T-cell (primary cell): ENCODE measurements at places on chromosomes 7 and 10.

- DNase-seq, result peak; percentile 5
Observed at GRCh38 chr7:151453326-151453791, 13.4 kb upstream of the CRYGN start.

DNA sequence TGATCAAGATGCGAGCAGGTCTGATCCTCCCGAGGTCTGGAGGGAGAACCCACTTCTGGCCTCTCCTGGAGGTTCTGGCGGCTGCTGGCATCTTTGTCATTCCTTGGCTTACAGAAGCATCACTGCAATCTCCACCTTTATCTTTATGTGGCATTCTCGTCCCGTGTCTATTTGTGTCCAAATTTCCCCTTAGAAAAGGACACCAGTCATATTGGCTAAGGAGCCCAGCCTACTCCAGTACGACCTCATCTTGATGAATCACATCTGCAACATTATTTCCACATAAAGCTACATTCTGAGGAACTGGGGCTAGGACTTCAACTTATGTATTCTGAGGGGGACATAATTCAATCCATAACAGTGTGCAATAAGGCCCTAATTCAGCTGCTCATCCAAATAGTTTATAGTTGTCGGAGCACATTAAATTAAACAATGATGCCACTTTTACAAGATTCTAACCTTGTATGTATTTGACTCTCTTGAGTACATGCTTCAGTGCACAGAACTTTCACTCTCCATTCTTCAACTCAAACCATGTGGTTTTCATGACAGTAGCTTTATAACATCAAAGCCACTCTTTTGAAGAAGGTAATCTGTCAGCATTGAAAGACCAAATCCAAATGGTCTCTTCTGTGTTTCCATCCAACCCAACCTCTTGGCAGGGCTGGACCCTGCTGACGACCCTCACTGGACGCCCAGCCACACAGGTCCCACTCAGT lies 86.2 kb upstream of the DDC start:
- DNase-seq, result no peak

DNA sequence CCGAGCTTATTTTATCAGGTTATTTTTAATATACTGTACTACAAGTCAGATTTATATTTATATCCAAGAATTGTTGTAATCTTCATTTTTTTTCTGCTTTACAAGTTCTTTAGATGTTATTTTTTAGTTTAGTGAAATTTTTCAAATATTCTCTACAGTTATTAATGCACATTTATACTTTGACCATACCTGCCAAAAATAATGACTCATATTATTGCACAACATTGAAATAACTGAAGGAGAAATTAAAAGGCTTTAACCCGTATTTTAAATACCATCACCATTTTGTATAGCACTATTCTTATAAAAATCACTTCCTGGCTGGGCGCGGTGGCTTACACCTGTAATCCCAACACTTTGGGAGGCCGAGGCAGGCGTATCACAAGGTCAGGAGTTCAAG lies 278.5 kb downstream of the BICC1 start:
- no peak for DNase-seq

GRCh38 chr7:63012633-63013183 lies 985.9 kb upstream of the ZNF722 start:
- DNase-seq, result no peak

DNA sequence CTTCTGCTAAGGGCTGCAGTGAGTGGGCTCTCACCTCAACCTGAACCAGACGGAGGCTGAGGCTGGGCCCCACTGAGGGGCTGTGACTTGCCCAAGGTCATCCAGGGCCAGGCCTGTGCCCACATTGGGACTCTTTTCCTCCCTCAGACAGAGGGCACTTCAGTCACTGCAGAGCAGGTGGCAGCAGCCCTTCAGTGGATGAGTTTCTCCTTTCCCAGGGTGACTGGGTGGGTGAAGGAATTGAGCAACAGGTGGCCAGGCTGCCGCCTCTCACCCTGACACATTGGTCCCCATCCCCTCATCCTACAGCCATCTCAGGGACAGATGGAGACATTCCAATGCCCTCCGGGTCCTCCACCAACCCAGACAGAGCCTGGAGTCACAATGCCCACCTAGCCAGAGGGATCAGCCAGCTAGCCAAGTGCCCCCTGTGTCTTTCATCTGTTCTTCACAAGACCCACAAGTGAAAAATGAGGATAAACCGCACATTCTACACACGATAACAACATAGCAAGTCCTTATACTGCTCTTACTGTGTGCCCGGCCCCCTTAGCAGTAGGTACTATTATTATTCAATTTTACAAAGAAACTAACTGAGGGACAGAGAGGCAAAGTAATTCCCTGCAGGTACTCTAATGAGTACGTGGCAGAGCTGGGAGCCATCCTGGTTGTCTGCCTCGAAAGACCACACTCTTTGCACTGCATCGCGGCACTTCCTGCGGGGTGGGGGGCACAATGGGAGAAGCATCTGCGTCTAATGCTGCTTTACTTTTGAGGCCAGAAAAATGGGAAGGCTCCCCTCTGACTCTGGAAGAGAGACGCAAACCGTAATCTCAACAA lies 1.7 kb upstream of the SLC18A3 start:
- DNase-seq, result no peak

DNA sequence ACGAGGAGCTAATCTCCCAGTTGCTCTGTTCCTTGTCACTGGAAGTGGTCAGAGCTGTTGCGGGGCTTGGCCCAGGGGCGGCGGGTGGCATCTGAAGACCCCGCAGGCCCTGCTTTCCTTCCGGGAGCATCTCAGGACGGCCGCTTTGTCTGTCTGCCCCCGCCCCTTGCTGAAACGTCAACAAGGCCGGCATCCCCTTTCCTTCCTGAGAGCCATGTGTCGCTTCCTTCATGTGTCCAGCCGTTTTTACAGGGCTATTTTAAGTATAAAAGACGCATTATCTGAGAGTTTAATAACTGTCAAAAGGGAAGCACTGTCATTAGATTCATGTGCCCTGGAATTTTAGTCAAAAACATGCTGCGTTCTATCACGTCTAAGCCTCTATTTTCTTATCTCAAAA lies 110.4 kb downstream of the CUX1 start:
- no peak for DNase-seq

DNA sequence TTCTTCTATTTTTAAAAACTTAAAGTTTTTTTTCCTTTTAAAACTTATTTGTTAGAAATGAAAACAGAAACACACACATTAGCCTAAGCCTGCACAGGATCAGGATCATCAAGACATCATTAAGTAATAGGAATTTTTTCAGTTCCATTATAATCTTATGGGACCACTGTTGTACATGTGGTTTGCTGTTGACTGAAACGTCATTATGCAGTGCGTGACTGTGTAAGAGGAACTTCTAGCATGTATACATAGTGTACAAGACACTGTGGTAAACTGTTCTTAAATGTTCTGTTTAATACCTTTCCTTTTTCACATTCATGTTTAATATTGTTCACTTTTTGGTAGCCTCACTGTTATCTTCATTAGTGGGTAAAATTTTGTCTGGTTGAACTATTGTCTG lies 12.1 kb downstream of the ENTPD7 start:
- DNase-seq, result no peak

DNA sequence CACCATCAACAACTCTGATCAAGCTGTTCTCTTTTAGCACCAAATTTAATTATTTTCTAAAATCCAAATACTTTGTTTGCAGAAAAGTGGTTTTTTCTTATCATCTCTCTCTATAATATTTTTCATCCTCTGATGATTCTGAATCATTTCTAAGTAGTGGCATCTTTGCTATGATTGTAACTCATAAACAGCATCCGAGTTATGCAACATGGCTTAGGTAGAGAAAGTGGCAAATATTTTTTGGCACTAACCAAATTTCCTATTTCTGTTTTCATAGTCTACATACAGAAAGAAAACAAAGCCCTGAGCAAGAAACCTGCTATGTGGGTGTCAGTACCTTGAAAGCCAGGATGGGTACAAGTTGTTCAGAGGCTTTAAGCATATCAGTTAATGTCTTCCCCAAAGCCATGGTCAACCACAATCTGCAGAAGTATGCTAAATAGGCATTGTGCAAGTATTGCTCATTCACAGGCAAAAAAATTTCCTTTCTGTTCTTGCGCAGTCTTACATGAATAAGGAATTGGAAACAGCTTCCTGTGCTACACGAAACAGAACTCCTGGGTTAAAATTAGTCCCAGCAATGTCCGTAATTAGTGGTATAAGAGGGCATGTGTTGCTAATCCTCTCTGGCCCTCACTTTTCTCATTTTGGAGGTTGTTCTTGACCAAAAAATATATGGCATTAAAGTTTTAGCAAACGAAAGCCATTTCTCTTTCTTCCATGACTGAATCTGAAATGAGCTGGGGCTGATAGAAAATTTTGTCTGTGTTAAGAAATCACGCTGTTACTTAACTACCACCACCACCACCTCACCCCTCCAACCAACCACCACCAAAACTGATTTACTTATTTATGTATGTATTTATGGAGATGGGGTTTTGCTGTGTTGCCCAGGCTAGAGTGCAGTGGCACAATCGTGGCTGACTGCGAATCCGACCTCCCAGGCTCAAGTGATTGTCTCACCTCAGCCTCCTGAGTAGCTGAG lies 325.6 kb upstream of the MAGI2 start:
- DNase-seq, result no peak

DNA sequence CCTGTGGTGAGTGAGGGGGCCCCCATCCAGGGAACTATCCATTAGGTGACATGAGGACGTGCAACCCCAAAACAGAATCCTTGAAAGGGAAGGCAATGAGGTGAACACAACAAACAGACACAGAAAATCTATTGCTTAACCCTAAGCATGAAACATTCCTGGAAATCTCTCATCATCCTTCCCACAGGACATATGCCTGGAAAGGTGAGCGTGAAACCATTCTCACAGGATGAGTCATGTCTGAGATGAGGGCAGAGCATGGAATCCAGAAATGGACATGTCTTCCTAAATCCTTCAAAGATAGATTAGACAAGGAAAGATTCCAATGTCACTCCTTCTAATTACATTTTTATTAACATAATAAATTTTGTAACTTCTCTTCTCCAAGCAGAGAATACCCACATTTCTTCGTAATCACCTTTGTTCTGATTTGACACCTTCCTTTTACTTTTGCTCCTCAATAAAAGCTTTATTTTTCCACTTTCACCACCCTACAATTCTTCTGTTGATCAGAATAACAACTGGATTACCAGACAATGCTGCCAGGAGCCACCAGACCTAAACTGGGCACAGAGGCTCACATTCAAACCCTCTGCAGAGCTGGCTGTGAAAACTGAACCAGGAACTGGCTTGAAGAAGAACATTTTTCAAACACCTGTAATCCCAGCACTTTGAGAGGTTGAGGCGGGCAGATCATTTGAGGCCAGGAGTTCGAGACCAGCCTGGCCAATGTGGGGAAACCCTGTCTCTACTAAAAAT lies 67.2 kb downstream of the COBL start:
- no peak for DNase-seq

DNA sequence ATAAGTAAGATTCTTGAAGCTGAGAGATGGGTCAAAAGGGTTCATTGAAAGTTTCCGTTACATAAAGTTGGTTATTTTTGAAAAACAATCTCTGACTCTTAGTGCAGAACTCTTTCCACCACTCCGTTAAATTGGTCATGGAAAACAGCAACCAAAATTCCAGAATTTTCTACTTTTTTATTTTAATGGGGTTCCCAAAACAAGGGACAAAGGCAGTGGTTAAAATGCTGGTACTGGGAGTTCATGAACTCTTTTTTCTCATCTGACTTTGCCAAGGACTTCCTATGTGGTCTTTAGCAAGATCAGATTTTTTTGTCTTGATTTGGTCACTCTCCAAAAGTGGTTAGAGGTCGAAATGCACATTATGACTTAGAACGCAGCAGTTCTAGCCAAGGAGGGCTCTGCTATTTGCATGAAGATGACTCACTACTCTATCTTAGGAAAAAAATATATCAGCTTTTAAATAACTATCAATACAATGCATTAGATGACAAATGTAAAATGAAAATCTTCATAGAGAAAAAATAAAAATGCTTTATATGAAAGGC lies 145.7 kb downstream of the REEP3 start:
- no peak for DNase-seq

DNA sequence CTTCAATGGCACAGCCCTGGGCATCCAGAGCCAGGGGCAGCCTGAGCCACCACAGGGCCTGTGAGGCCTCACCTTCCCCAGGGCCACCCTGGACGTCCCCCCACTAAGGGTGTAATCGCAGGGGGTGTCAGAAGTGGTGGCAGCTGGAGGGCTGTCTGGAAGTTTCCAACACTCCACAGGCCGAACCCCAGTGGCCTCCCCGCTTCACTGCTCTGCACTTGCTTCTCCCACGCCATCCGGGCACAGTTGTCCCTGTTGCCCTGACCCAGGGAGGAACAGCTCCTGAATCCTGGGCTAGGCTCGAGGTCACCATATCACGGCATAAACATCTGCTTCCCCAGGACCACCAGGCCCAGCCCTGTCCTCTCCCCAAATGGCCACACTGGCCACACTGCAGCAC lies 276.6 kb downstream of the MAD1L1 start:
- DNase-seq, result no peak

- DNase-seq, result no peak
Observed at GRCh38 chr10:44264244-44264643, 120.7 kb downstream of the CXCL12 start.

- DNase-seq, result no peak
Observed at GRCh38 chr10:45488365-45488764, 114.3 kb downstream of the ALOX5 start.

GRCh38 chr7:152313831-152314604 lies 121.8 kb downstream of the KMT2C start:
- DNase-seq, result no peak

DNA sequence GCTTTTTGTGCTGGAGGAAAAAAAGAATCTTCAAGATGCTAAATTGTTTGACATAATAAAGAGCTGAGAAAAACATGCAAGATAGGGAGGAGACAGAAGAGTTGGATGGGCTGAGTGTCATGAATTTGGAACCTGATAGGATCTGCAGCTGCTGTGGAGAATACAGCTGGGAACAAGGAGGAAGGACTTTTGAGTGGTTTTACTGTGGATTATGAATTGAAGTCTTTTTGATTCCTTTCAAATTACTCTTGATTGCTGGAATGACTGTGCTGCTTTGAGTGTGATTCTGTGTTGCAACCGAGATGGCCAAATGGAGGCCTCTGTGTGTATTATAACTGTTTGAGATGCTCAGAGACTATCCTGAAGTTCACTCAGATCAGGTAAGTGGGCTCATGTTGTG lies 4.0 kb downstream of the EFCAB10 start:
- no peak for DNase-seq

DNA sequence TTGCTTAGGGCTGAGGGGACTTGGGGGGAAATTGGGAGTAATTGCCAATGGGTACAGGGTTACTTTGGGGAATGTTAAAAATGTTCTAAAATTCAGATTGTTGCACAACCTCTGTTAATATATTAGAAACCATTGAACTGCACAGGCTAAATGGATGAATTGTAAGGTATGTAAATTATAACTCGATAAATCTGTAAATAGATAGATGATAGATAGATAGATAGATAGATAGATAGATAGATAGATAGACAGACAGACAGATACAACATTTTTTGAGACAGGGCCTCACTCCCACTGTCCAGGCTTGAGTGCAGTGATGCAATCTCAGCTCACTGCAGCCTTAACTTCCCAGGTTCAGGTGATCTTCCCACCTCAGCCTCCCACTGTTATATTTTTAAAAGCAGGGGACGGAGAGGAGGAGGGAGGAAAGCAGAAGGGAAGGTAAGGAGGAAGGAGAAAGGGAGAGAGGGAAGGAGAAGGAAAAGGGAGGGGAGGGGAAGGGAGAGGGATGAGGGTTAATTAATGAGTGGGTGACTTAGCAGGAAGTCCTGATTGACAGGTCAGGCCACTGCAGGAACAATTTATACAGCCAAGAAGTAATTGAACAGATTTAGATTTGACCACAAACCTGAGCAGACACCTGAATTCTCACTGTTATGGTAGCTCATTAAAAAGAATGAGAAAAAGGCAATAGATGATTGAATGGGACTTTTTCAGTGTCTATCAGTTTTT lies 38.7 kb downstream of the AOC1 start:
- no peak for DNase-seq

- no peak for DNase-seq
Observed at GRCh38 chr10:121741248-121741792, 143.1 kb upstream of the FGFR2 start.
